Stimulated activated CD4-positive, alpha-beta T cell treated with anti-CD3 and anti-CD28 coated beads, TNF-alpha, amount 100 ng/mL, for 48 hours (primary cell): ENCODE measurements at places on chromosomes 6 and 20.

DNA sequence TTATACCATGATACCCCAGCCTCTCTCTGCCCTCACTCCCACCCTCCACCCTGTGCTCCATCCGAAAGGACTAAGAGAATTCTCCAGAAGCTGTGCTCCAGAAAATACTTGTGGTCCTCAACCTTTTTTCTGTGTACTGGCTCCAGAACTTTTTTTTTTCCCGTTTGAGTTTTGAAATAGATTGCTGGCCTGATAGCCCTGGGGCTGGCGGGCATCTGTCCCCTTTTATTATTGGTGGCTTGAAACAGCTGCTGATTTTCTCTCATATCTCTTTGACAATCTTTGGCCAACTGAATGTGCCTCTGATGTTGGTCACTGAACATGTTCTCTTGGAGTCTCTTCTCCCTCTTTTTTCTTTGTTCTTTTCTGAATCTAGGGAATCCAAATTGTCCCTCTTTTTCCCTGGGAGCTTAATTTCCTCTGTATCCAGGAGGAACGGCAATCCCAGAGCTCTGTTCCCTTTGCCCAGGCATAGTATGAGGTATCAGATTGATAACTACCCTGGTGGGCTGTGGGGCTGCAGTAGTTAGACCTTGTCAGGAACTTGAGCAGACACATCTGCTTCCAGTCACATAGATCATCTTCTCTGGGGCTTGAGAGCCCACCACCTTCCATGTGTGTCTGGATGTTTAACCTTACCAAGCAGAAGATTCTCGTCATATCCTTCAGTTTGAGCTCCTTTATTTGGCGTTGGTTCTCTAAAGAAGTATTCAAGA is 1.6 kb downstream of the PPARD start:
- DNase-seq = no peak

GRCh38 chr20:57262301-57262700 is 4.1 kb downstream of the BMP7 start:
- DNase-seq = no peak

DNA sequence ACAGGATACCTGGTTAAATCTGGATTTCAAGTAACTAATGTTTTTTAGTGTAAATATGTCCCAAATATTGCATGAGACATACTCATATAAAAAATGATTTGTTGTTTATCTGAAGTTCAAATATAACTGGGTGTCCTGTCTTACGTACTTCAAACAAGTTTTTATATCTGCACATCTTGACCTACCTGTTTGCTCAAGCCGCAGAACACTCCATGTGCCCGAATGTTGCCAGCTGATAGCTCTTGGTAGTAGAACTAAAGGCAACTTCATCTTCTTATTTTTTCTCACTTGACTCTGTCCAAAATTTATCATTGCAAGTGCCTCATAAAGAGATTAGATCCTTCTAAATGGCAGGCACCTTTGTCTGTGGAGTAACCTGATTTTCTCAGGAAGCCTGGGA is 39.1 kb upstream of the KLHL31 start:
- DNase-seq = no peak

DNA sequence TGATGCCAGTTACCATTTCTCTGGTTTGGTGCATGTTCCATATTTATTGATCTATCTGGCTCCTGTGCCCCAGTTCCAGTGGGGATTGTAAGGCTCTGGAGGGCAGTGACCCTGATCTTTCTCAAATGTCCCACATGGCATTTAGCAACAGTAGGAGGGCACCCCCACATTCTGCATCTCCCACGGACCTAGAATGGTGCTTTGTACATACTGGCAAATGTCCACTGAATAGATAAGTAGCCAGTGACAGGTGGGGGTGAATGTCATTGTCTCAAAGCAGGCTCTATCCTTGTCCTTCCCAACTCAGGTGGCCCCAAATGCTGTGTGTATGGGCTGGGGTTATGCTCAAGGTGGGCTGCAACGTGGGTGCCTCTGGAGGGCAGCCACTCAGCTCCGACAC is 84.2 kb downstream of the TMEM242 start:
- no peak for DNase-seq

DNA sequence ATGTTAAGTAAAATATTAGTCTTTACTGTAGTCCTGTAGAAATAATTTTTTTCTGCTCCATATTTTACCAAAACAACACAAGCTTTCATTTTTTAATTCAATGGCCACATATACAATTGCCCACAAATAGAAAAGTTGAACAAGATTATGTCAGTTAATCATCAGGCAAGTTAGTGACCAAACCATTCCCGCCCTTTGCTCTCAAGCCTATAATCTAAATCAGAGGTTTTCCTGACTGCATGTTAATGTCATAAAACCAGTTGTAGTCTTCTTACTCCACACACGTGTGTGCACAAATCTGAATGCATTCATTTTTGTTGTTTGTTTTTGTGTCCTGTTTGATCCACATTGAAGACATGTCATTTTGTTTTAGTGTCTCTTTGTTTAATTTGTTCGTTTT is 1357.7 kb upstream of the GJE1 start:
- no peak for DNase-seq

DNA sequence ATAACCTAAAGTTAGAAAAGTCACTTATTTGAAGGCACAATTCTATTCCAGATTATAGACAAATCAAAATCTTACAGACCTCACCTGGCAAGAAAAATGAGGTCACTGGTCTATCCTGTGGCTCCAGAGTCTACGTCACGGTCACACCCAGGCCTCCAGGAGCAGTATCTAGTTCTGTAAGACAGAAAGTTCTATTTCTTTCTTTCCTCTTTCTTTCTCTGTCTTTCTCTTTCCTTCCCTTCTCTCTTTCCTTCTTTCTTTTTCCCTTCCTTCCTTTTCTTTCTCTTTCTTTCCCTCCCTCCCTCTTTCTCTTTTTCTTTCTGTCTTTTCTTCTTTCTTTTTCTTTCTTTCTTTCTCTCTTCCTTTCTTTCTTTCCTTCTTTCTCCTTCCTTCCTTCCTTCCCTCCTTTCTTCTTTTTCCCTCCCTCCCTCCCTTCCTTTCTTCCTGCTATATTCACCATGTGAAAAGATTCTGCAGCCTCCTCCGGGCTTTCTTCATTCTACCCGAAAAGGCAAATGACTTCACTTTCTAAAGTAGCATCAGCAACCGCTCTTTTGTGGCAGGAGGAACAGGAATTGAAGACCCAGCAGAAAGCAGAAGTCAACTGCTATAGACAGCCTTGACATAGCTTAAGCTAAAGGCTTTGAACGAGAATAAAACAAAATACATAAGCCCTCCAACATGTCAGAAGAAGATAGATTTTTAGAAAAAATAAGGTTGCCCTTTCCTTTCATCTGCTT is 83.9 kb upstream of the SIRPG start:
- DNase-seq = no peak

DNA sequence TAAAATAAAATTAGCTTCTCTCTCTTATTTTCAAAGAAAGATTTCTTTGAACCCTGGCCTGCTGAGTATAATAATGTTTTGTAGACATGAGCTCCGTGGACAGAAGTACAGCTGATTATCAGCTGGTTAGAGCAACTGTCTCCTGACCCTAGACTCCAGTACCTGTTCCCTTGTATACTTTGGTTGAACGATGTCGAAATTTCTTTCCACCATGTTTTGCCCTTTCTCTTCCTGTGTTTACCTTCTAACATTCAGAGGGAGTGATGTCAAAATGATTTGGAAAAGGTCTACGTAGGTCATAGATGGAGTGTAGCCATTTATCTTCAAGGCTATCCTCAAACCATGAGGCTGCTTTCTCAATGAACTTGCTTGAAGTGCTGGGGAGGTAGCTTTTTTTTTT is 16.8 kb upstream of the ADTRP start:
- no peak for DNase-seq

DNA sequence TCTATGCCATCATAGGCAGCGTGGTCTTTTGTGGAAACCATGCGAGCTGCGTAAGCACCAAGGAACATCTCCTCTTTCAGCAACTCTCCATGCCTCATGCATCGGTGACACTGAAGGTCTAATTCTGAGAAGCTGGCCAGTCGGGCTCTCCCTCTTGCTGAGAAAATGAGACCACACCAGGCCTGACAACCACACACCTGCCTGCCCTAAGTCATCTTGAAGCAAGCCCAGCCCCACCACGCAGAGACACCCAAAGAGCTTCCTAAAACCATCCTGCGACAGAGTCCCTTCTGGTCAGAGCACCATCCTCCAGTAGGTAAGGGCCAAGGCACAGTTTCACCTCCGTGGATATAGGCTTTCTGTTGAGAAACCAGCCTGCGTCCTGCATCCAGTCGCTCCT is 26.6 kb downstream of the PREX1 start:
- DNase-seq = no peak

GRCh38 chr6:110250838-110251237 is 70.6 kb downstream of the CDC40 start:
- DNase-seq = no peak

- no peak for DNase-seq
Observed at GRCh38 chr6:120587381-120587780, 746.9 kb downstream of the TBC1D32 start.

GRCh38 chr6:157236040-157236725 is 87.1 kb downstream of the TMEM242 start:
- DNase-seq = no peak

- no peak for DNase-seq
Observed at GRCh38 chr6:115882771-115883170, 177.9 kb downstream of the FRK start.

DNA sequence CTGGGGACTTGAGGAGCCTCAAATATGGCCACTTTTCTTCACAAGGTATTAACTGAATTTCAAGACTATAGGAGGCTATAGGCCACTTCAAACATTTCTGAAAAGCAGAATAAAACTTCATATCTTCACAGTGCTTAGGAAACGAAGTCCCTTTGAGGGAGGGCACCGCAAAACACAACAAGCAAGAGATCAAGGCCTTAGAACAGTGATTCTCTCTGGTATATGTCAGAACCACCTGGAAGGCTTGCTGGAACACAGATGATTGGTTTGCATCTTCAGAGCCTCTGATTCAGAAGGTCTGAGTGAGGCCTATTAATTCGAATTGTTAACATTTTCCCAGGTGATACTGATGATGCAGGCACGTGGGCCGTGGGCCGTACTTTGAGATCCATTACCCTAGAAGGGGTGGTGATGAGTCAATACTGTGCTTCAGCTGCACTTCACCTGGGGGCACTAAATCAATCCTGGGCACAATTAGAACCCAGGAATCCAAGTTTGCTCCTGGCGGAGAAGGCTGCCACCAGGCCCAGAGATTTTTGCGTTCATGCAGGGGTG is 10.7 kb downstream of the SUN5 start:
- DNase-seq = no peak
